ENCODE measurements at places on chromosomes 1 and 21. TPM values are rescaled to one million over a fixed set of nuclear protein-coding genes. Genes with fewer than 3 reads are reported as not detected.
A peak's percentile ranks its signal among the peaks of the same experiment; 100 is the strongest.

DNA sequence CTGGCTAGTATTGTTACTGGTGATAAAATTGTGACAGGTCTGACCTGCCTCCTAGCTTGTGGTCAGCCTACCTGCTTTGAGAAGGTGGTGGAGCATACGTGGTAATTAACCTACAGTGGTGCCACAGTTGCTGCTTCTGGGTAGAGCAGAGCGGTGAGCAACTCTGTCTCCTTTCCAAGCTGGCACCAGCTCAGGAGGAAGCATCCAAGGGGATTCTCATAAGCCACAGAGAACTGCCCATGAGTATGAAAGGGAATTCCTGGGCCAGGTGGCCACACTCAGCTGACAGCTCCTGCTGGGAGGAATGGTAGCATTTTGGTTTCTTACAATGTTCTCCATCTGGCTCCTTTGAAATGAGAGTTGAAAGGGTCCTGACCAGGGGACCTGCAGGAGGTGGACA is 39.4 kb downstream of the ATP2B4 start:
- DNase-seq, result no peak

The TDRKH gene
- total RNA-seq, result 7.4 TPM

- DNase-seq, result no peak
Observed at GRCh38 chr1:212718499-212718898, 18.9 kb upstream of the BATF3 start.

DNA sequence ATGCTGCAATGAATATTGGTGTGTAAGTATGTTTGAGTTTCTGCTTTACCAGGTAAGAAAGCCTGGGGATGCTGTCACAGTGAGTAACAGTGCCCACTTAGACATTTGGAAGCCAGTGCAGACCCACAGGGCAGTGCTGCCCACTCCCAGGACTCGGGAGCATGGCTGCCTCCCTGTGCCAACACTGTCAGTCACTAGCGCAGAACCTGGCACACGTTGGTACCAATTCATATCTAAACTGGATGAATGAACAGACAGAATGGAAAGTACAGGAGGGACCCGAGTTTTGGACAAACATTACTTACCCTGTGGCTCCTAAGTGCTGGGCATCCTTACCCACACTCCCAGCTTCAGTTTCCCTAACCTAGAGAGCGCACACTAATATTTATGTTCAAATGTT is 1.6 kb upstream of the EVA1C start:
- DNase-seq, result no peak

- DNase-seq, result no peak
Observed at GRCh38 chr1:19733615-19734014, 66.1 kb downstream of the TMCO4 start.

DNA sequence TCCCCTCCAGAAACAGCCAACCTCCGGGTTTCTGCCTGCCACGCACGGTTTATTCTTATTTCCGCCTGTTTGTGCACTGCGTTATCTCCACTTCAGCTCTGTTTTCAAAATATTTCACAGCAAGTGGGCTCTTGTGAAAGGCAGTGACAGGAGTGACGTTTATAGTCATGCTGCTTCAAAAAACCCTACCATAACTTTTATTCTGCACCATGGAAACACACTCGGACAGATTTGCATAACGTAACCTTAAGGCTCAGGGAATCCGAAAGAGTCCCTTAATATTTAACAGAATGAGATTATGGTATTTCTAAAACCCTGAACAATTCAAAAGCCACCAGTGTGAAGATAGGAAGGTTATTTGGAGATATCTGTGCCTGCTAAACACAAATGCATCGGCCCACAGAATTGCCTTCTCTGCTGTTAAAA is 782 bp upstream of the SDE2 start:
- DNase-seq, result peak; percentile 27

The SYCP1 gene
- not detected for total RNA-seq

GRCh38 chr1:61674221-61674620 is 50.7 kb downstream of the TM2D1 start:
- DNase-seq, result no peak

The EIF2D gene
- 53.2 TPM for total RNA-seq

The SLC50A1 gene
- total RNA-seq, result 32.7 TPM

GRCh38 chr1:59814180-59814900 is 409 bp upstream of the HOOK1 start:
- DNase-seq, result peak; percentile 90

The S100A7A gene
- total RNA-seq, result not detected

The TATDN3 gene
- total RNA-seq, result 12.9 TPM
